Stimulated activated CD8-positive, alpha-beta memory T cell treated with anti-CD3 and anti-CD28 coated beads, Interleukin-7, amount 100 ng/mL, for 24 hours (primary cell): ENCODE measurements at places on chromosomes 2 and 18.
A peak's percentile ranks its signal among the peaks of the same experiment; 100 is the strongest.

GRCh38 chr18:30192216-30192615 is 850.3 kb downstream of the DSC3 start:
- DNase-seq, result no peak

DNA sequence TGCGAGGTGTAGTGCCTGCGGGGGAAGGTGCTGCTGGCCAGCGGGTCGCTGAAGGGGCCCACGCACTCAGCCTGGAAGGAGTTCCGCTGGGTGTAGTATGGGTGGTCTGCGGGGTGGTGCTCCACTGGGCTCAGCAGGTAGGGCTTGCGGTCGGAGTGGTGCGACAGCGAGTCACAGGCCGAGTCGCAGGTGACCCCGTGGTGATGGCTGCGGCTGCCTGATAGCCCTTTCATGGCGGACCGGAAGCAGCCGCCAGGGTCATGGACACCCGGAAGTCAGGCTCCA is 429.8 kb downstream of the TGIF1 start:
- no peak for DNase-seq

GRCh38 chr2:42425697-42426096 is 64.7 kb upstream of the COX7A2L start:
- no peak for DNase-seq

DNA sequence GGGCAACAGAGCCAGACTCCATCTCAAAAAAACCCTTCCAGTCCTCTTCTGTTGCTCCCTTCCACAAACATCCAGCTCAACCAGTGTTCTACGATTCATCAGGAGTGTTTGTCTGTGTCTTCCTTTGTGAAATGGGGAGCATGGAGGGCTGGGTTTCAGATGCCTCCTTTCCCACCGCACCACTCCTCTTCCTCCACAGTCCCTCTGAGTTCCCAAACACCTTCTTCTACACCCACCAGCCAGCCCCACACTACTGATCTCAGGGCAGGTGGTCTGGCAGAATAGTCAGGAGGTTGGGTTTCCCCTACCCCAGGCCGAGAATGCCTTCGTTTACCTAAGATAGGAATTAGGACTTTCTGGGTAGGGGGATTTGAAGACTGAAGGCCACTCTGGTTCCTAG is 36.9 kb downstream of the NGEF start:
- DNase-seq, result no peak

- no peak for DNase-seq
Observed at GRCh38 chr18:3427944-3428343, 22.0 kb upstream of the TGIF1 start.

GRCh38 chr2:167729911-167730310 is 517.5 kb downstream of the STK39 start:
- DNase-seq, result no peak

DNA sequence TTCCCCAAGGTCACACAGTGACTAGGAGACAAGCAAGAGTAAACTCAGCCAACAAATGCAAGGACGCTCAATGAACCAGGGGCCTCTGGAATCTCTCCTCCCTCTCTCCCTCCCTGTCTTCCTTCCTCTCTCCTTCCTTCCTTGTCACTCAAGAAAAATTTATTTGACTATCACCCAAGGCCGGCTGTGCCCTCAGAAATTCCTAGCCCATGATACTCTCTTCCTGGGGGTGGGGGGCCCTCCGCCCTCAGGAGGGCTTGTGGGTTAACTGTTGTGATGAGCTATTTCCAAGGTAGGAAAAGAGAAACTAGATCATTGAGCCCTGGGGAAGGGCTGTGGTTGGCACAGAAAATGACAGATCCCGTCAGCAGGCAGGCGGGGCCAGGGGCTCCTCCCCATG is 21.7 kb downstream of the INHBB start:
- no peak for DNase-seq

GRCh38 chr2:17461087-17461475 is 57.2 kb downstream of the RAD51AP2 start:
- DNase-seq, result no peak

GRCh38 chr18:13500869-13501542 is 225.4 kb downstream of the FAM210A start:
- no peak for DNase-seq

GRCh38 chr2:196336207-196336606 is 164.8 kb upstream of the STK17B start:
- DNase-seq, result no peak

DNA sequence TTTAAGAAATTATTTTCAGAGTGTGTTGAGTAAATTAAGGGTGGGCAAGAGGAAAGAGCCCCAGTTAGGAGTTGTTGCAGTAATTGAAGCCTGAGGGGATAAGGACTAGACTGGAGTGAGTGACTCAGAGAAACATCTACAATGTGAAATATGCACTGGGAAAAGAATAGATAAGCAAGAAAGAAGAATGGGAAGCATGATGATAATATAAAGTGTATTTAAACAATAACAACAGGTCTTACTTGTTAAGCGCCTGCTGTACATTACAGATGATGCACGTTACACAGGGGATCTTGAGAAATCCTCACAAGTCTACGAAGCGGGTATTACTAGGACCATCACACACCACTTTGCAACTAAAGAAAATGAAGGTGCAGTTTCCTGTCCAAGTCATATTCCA is 73.6 kb upstream of the STK17B start:
- DNase-seq, result no peak

GRCh38 chr18:12946549-12947284 is 1.1 kb upstream of the SEH1L start:
- no peak for DNase-seq

DNA sequence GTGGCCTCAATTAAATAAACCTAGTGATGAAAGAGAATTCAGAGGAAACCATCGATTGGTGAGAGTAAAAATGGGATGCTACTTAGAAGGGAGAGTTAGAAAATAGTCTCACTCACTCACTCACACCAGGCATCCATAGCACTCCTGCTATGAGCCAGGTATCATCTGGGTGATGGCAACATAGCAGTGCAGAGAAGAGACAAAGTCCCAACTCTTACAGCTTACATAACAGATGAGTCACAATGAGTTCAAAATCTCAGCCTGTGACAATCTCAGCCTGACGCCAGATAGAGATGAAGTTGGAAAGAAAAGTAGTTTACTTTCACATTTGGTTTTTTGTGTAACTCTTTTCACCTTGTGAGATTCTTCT is 55.4 kb upstream of the THOC1 start:
- no peak for DNase-seq

DNA sequence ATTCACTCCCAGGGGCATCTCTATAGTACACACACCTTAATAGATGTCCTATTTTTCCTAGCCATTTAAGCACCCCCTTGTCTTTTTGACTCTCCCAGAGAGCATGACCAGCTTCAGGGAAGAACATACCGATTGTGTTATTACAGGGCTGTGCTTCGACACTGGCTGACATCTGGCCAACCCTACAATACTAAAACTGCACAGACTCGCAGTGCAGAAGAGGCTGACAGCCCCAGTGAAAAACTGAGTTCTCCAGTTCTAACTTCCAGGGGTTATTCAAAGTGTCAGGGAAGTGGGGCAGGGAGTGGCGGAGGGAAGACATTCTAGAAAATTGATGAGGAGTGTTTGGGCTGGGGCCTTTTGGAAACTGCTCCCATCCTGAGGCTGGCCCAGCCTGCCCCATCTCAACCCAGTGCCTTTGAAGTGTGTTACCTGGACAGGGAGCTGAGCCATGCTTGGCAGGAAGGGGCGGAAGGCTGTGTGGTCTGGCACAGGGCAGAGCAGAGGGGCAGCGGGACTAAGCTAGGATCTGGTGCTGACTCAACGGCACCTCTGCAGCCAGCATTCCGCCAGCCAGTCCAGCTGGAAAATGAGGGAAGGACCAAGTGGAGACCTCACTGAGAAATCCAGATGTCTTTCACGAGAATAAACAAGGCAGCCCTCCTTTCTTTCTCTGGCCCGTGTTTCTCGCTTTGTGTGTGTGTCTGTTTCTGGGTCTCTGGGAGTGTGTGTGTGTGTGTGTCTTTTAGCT is 15.4 kb upstream of the IGFBP5 start:
- no peak for DNase-seq

DNA sequence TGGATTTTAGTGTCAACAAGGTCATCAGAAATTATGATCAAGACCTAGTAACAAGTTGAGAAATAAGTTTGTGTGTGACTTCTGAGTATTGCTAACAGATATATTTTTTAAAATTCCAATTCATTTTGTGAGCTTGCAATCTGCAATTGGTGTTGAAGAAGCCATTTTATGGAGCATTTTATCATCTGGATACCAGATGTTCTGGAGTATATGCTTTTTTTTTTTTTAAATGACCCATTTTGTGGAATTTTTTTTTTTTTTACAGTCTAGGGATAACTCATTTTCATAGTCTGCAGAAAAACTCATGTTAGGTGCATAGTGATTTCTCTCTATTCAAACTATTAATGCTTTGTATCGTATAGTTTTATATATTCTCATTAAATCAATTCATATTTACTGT is 12.6 kb downstream of the QPCT start:
- no peak for DNase-seq

GRCh38 chr18:2104620-2105462 is 466.5 kb downstream of the METTL4 start:
- DNase-seq, result peak; percentile 11

DNA sequence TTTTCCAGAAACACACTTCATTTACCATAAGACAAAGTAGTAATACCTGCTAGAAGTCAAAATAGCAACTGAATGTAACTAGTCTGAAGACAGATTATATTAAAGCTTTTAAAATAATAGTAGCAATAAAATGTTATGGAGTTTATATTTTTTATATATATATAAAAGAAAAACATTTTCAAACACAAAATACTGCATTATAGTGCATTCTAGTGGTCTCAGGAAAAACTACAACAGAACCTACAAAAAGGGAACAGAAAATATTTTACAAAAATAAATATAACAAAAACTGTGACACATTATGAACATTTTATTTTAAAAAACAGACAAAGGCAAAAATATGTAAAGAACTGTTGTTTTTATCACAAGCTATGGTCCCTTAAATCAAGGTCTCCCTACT is 48.0 kb downstream of the STRN start:
- DNase-seq, result no peak

DNA sequence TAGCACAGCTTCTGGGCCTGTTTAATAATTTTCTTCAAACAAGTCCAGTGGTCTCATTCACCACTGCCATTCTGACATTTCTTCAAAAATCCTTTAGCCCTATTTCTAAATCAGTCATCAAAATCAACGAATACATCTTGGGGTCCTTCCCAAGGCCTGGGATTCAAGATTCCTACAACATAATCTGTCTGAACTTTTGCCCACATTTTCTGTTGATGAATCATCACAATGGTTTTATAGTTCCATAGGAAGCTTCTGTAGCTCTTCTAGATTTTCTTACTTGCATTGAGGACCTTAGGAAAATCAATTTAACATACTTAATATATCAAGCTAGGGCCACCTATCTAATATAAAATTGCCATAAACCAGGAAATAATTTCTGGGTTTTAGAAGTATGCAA is 811.8 kb upstream of the ACVR2A start:
- no peak for DNase-seq

- no peak for DNase-seq
Observed at GRCh38 chr18:45291621-45292615, 323.4 kb upstream of the SLC14A2 start.

GRCh38 chr2:39649511-39649910 is 16.2 kb upstream of the TMEM178A start:
- no peak for DNase-seq

GRCh38 chr2:238868616-238869292 is 20.9 kb downstream of the TWIST2 start:
- DNase-seq, result no peak

DNA sequence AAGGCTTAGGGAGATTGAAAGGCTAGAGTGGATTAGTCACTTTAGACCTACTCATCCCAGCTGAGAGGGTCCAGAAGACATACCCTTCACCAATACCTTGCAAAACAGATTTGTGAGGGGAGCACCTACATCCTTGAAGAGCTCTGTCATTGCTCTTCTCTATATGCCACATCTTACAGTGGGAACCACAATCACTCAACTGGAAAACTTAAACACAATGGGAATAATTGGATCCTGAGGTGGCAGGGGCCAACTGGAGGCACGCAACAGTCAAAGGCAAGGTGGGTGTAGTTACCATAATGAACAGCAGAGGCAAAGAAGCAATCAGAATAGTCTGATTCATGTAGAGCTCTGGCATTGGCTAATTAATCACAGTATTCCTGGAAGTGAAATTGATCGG is 35.4 kb downstream of the PDE1A start:
- no peak for DNase-seq

DNA sequence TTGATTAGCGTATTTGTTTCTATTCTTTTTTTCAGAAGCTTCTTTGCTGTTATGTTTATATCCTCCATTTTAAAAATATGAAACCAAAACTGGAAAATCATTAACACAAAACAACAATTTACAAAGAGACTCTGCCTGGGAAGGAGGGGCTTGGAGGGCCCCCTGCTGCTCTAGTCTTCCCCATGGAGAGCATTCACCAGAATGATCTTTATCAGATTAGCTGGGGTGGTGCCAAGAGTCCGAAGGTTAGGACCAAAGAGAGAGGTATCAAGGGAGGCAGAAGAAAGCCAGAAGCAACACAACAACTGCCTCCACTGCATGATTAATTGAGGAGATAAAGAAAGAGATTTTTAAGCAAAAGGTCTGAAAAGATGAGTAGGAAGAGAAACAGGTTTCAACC is 218.6 kb downstream of the IRS1 start:
- DNase-seq, result no peak

GRCh38 chr2:178450524-178450773 is 526 bp downstream of the PRKRA start:
- no peak for DNase-seq

DNA sequence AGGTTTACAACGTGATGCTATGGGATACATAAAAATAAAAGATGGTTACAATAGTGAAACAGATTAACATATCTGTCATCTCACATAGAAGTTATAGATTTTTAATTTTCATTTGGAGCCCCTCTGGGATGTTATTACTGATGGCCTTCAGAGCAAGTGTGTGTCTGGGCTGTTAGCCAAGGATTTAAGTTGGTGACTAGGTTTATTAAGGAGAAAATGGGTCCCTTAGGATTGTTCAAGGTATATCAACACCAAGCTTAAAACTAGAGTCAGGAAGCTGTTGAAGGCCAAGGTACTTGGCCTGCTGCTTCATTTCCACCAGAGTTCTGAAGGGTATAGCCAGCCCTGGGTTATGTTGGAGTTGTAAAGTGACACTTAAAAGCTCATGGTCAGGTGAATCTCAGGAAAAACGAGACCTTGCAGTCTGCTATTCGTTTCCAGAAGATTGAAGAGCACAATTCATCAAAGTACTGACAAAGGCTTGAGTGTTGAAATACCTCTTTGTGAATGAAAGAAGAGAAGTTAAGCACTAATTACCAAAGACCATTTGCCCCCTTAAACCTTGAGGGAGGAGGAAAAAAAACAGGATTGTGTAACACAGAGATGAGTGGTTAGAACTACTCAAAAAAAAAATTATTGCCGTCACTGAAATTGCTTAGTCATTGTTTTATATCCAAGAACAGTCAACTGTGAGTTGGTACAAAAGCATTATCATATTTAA is 48.4 kb downstream of the MAP2 start:
- DNase-seq, result no peak
